ENCODE measurements at places on chromosomes 2 and 18.

DNA sequence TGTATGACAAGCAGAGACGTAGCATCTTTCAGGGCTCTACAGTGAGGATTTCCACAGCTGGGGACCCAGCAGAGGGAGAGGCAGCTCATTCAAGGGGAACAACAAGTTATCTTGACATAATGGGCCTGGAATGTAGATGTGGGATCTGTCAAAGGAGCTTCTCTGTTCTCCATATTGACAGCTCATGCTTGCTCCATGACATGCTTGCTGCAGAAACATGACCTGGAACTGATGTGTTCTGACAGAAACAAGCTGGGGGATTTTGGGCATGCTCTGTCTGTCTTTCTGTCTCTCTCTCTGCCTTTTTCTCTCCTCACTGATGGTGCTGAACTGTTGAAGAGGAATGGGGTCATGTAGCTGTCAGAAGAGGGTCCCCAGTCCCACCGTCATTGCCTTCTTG is 79.6 kb downstream of the MMADHC start:
- DNase-seq: no peak

DNA sequence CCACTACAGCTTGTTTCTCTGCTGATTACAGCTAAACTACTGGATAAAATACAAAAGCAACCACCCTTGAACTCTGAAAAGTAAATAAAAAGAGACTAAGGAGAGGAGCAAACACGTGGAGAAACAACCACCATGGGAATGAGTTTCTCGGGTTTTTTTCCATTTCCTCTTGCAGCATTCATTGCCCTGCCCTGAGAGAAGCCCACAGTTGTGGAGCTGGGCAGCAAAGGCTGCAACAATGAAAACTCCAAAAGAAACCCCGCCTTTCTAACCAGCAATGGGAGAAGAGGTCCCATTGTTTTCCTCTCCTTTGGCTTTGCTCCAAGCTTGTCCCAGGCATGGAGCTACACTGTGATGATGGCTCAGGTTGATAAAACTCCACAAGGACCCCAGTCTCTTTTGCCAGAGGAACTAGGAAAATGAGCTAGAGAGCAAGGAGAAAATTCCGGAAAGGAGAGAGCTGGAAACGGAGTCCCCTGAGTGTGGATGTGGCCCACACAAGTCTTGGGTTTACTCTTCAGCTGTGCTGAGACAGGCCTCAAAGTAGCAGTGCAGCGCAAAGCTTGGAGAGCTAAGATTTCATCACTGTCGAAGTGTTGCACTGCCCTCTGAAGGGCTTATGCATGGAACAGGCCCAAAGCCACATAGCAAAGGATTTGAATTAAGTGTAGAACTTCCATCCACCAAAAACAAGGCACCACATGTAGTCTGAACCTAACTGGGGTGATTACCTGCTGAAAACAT is 20.9 kb downstream of the NAPG start:
- no peak for DNase-seq

- DNase-seq: no peak
Observed at GRCh38 chr18:63106727-63107126, 212.8 kb downstream of the BCL2 start.

DNA sequence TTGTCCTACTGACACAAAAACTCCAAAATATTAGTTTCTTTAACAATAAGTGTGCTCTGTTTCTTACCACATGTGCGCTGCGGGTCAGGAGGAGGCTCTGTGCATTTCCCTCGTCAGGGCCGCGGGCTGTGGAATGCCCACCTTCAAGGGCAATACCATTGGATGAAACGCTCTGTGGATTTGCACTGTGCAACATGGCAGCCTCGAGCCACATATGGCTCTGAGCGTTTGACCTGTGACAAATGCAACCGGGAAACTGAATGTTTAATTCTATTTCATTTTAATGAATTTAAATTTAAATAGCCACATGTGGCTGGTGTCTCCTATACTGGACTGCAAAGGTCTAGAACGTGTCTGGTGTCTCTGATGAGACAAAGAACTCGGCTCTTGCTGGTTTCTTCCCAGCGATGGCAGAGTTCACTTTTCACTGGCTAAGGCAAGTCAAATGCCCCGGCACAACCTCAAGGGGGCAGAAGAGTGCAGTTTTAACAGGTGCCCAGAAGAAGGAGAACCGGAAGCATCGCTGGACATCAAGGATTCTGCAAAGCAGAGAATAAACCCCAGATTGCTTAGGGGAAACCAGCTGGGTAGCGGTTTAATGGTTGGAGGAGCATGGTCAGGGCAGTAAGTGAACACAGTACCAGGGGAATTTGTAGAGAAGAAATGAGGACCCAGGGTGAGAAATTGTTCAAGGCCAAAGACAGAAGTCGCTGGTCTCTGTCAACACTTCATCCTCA is 37.0 kb upstream of the TMEM18 start:
- no peak for DNase-seq

- no peak for DNase-seq
Observed at GRCh38 chr18:8283891-8284585, 325.2 kb upstream of the RAB12 start.

- DNase-seq: no peak
Observed at GRCh38 chr2:65662654-65663432, 230.4 kb upstream of the SPRED2 start.

GRCh38 chr2:29207352-29208148 is 92.3 kb downstream of the CLIP4 start:
- DNase-seq: no peak

GRCh38 chr18:7577706-7578105 is 10.6 kb downstream of the PTPRM start:
- no peak for DNase-seq

- no peak for DNase-seq
Observed at GRCh38 chr2:140639628-140640027, 1491.2 kb downstream of the LRP1B start.

DNA sequence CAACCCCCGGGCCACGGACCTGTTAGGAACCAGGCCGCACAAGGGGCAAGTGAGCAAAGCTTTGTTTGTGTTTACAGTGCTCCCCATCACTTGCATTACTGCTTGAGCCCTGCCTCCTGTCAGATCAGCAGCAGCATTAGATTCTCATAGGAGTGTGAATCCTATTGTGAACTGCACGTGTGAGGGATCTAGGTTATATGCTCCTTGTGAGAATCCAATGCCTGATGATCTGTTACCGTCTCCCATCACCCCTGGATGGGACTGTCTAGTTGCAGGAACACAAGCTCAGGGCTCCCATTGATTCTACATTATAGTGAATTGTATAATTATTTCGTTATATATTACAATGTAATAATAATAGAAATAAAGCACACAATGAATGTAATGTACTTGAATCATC is 125.6 kb downstream of the FMNL2 start:
- no peak for DNase-seq

- no peak for DNase-seq
Observed at GRCh38 chr2:120026890-120027289, 14.0 kb downstream of the EPB41L5 start.

GRCh38 chr18:37714691-37715090 is 149.1 kb upstream of the CELF4 start:
- DNase-seq: no peak

GRCh38 chr2:100877555-100877954 is 57.6 kb downstream of the NPAS2 start:
- no peak for DNase-seq

- DNase-seq: no peak
Observed at GRCh38 chr2:123540291-123540690, 484.8 kb upstream of the CNTNAP5 start.

- no peak for DNase-seq
Observed at GRCh38 chr2:158458617-158458920, 1.8 kb downstream of the PKP4 start.

- DNase-seq: no peak
Observed at GRCh38 chr2:43265001-43265400, 38.6 kb upstream of the ZFP36L2 start.

GRCh38 chr2:61660511-61661388 is 122.6 kb upstream of the XPO1 start:
- no peak for DNase-seq

DNA sequence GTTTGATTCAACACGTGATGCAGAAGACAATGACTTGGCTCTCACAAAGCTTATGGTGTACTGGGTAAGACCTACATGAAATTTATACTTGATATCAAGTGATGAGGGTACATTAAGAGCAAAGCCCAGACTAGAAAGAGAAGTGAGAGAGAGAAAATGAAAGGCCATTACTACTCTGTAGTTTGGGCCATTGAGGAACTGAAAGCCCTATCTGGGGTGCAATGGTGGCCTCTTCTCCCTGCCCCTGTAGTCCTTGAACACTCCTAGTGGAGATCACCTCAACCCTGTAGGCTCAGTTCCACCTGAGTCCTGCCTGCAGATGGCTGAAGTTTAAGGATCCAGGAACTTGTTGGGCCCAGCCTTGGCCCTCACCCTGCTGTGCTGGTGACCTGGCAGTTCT is 569.8 kb upstream of the MEX3C start:
- no peak for DNase-seq

- DNase-seq: no peak
Observed at GRCh38 chr2:102792568-102793208, 30.9 kb downstream of the TMEM182 start.

DNA sequence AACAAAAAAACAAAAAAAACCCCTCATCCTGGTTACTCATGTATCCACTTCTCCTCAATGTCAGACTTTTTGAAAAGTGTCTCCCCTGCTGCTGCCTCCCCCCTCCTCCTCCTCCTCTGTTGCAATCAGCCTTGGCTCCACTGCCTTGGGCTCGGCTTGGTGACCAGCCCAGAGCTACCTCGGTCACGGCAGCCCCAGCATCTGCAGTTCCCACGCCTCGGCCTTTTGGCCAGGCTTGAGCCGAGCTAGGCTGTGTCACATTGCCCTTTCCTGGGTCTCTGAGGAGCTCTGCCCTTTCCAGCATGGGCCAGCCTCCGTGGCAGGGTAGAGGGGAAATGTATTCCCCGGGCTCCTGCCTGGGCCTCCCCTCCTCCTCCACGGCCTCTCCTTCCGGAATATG is 22.7 kb upstream of the INHBB start:
- DNase-seq: no peak

DNA sequence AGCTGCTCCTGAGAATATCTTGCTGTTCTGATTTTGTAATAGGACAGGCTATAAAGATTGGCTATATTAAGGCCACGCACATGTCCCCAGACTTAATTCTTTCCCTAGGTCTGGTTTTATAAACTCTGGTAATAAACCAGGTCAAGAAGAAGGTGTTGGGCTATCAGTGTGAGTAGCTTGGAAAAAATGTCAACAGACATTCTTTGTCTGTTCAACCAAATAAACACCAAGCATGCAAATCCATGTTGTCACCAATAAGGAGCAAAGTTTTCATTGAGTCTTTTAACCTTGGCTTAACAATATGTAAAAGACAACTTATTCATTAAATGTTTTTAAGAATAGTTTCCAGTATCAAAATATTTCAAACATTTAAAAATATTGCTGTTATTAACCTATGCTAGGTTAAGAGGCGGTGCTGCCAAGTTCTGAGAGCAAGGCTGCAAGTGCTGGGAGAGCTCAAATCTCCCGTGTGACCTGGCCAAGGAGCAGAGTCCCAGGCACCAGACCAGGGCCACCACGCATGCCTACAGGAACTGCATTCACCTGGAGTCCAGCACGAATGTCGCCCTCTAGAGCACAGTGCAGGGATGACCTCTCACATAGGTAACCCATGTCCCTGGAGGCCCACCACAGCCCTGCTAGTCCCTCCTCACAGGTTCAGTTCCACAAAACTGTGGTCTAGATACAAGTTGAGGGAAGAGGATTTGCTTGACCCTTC is 120.5 kb upstream of the POU3F3 start:
- DNase-seq: no peak

GRCh38 chr2:81598453-81598852 is 1293.9 kb upstream of the LRRTM1 start:
- no peak for DNase-seq

- no peak for DNase-seq
Observed at GRCh38 chr2:181673173-181673572, 7.1 kb downstream of the NEUROD1 start.

DNA sequence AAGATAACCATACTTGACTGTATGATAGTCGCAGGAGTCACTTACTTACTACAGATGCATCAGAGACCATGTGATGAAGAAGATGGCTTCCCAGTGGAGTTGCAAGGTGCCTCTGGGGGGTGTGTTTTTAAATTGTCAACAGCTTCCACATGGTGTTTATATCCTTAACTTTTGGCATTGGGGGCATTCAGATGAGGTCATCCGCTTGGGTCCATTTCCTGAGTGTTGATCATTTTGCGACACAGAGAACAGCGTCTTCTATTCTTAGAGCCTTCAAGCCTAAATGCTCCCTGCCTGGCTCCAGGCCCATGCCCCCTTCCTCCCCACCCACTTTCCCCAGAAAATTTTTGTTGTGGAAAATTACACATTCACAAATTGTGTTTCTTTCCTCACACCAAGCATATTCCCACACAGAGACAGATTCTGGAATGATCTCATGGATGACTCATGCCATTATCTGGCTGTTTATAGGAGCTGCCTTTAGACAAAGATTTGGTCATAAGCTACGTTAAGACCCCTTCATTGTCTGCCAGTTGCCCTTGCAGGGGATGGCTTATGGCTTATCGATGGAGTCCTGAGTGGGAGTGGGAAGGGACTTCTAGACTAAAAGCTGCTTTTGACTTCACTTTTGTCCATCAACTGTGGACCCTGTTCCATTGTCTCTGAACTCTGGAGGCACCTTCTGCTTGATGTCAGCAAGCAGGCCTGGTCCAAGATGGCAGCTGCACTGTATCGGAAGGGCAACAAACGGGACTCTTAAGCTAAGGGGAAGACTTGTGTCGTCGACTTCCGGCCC is 91.8 kb downstream of the CABLES1 start:
- DNase-seq: no peak

GRCh38 chr18:48533340-48534070 is 5.3 kb upstream of the CTIF start:
- DNase-seq: no peak

GRCh38 chr2:78992451-78992806 is 33.1 kb upstream of the REG3G start:
- no peak for DNase-seq

DNA sequence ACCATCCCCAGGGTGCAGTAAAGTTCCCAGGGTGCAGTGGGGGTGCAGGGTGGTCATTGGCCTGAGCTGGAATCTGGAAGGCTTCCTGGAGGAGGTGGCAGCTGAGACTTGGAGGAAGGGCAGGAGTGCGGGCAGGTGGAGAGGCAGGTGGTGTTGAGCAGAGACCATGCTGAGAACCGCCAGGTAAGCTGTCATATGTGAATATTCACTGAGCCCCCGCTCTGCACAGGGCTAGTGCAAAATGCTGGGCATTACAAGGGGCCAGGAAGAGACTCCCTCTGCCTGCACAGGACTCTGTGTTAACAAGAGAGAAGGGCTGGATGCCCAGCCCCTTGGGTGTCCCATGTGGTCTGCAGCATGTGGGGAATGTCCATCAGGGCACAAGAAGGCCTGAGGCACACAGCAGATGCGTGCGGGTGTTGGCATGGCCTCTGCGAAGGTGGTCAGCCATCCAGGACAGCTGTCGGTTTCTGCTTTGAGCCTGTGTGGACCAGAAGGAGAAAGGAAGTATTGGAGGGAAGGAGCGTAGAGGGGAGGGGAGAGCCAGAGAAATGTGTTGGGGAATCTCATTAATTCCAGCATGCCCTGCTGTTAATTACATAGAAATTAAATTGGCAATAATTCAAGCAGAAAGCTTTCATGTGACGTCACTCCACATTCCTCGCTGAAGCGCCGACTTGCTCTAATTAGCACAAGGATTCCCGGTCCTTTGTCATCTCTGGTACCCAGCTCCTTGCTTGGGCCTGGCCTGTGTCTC is 62.8 kb upstream of the OTOS start:
- DNase-seq: no peak

All from lower lobe of right lung (tissue), 2 donors.